ENCODE measurements at places on chromosomes 4 and X. TPM values are rescaled to one million over a fixed set of nuclear protein-coding genes. Genes with fewer than 3 reads are reported as not detected.

Gene NDST3
- polyA plus RNA-seq: 0.10 TPM

Gene ALG13
- polyA plus RNA-seq: 68.7 TPM

Gene SPATA4
- 0.13 TPM for polyA plus RNA-seq

Gene RIBC1
- polyA plus RNA-seq: 8.6 TPM

Gene ASMT
- polyA plus RNA-seq: 3.5 TPM

Gene ABCG2
- polyA plus RNA-seq: 2.4 TPM

Gene TSPAN6
- 16.9 TPM for polyA plus RNA-seq

Gene PLS3
- polyA plus RNA-seq: 19.0 TPM

Gene SNCA
- 9.0 TPM for polyA plus RNA-seq

Gene CCNB3
- 1.8 TPM for polyA plus RNA-seq

- H3K27ac ChIP-seq: no peak overlapping the region
- H3K27me3 ChIP-seq: no peaks in the 10 kb centered on the region
- H3K36me3 ChIP-seq: no peaks in the 10 kb centered on the region
Observed at GRCh38 chr4:64174247-64174882, 234.9 kb downstream of the TECRL start.

- peaks cover 14% of the 10 kb centered on the region for H3K27me3 ChIP-seq
- H3K4me1 ChIP-seq: no peaks in the 10 kb centered on the region
- H3K36me3 ChIP-seq: no peaks in the 10 kb centered on the region
- no peak overlapping the region for H3K27ac ChIP-seq
- H3K4me3 ChIP-seq: no peak overlapping the region
Observed at GRCh38 chrX:86066998-86067397, 19.6 kb upstream of the CHM start.

GRCh38 chrX:47160781-47161180 lies 15.8 kb downstream of the RBM10 start:
- H3K4me3 ChIP-seq: no peak overlapping the region
- peaks cover 4% of the 10 kb centered on the region for H3K36me3 ChIP-seq
- H3K27ac ChIP-seq: no peak overlapping the region
- no peaks in the 10 kb centered on the region for H3K4me1 ChIP-seq
- no peak for DNase-seq
- H3K27me3 ChIP-seq: no peaks in the 10 kb centered on the region

- no peaks in the 10 kb centered on the region for H3K27me3 ChIP-seq
- H3K4me3 ChIP-seq: no peak overlapping the region
- H3K36me3 ChIP-seq: no peaks in the 10 kb centered on the region
- H3K4me1 ChIP-seq: no peaks in the 10 kb centered on the region
- no peak overlapping the region for H3K27ac ChIP-seq
Observed at GRCh38 chrX:54640736-54641135, 110.7 kb downstream of the GNL3L start.

DNA sequence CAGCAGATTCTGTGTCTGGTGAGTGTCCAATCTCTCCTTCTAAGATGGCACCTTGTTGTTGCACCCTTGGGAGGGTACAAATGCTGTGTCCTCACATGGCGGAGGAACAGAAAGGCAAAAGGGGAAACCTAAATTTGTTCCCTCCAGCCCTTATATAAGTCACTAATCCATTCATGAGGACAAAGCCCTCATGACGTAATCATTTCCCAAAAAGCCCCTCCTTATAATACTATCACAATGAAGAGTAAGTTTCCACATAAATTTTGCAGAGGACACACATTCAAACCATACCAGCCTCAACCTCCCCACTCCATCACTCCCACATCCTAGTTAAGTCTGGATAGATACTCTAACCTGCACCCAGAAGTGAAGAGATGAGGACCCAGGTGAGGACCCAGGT lies 63.1 kb downstream of the USP38 start:
- no peak overlapping the region for H3K27ac ChIP-seq
- H3K4me3 ChIP-seq: no peak overlapping the region
- H3K4me1 ChIP-seq: no peaks in the 10 kb centered on the region
- no peak for DNase-seq
- no peaks in the 10 kb centered on the region for H3K27me3 ChIP-seq

- no peaks in the 10 kb centered on the region for H3K4me1 ChIP-seq
- H3K27ac ChIP-seq: no peak overlapping the region
- no peak overlapping the region for H3K4me3 ChIP-seq
- no peaks in the 10 kb centered on the region for H3K27me3 ChIP-seq
- DNase-seq: no peak
Observed at GRCh38 chrX:116841290-116841689, 378.5 kb upstream of the CT83 start.

GRCh38 chr4:128775916-128776315 lies 33.6 kb upstream of the JADE1 start:
- H3K4me1 ChIP-seq: no peaks in the 10 kb centered on the region
- H3K27me3 ChIP-seq: no peaks in the 10 kb centered on the region
- no peak for DNase-seq
- no peaks in the 10 kb centered on the region for H3K36me3 ChIP-seq
- H3K27ac ChIP-seq: no peak overlapping the region

- no peak overlapping the region for H3K27ac ChIP-seq
- no peaks in the 10 kb centered on the region for H3K4me1 ChIP-seq
- H3K4me3 ChIP-seq: no peak overlapping the region
- DNase-seq: no peak
Observed at GRCh38 chr4:52107336-52107735, 56.2 kb downstream of the SPATA18 start.

- H3K27me3 ChIP-seq: no peaks in the 10 kb centered on the region
- H3K4me1 ChIP-seq: no peaks in the 10 kb centered on the region
- DNase-seq: no peak
- no peak overlapping the region for H3K27ac ChIP-seq
- H3K36me3 ChIP-seq: no peaks in the 10 kb centered on the region
Observed at GRCh38 chr4:159722052-159722451, 619.2 kb downstream of the RAPGEF2 start.

DNA sequence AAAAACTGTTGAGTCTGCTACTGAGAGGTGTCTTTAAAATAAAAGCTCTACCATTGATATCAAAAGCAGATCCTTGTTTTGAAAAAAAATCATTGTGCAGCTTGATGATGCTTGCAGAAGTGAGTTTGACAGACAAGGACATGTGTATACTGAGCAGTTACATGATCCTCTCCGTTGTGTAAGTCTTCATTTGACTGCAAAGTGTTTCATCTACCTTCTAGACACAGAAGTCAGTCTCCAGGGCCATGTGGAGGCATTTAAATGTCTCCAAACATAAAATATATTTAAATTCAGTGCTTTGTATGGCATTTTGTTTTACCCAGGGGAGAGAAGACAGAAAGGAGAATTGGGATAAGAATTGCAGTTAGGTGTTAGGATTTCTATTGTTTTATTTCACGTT lies 107.8 kb upstream of the MYOZ2 start:
- H3K27me3 ChIP-seq: no peaks in the 10 kb centered on the region
- H3K36me3 ChIP-seq: no peaks in the 10 kb centered on the region
- peak overlapping the region; percentile 42 for H3K4me3 ChIP-seq
- H3K4me1 ChIP-seq: no peaks in the 10 kb centered on the region
- no peak for DNase-seq

DNA sequence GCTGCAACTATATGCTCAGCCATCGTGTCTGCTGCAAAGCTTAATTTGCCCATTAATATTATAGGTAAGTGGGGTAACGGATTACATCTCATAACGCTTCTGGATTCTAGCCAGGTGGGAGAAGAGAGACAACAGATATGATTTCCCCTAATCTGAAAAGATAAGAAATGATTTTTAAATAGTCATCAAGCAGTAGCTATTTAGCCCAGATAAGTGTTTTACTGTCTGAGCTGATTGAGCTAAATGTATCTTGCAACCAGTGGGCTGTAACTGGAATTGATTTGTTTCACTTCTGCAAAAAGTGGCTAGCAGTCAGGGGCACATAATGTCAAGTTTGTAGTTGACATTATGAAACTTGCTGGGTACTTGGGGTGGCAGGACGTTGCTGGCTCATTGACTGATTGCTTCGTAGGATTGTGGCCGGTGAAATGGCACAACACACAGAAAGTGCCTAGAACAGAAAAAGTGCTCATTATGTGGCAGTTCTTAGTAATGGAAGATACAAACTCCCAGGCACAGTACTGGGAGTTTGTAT lies 18.5 kb downstream of the LAP3 start:
- no peak overlapping the region for H3K4me3 ChIP-seq
- no peaks in the 10 kb centered on the region for H3K27me3 ChIP-seq
- no peak overlapping the region for H3K27ac ChIP-seq
- no peak for DNase-seq
- H3K4me1 ChIP-seq: no peaks in the 10 kb centered on the region

GRCh38 chr4:142348613-142349021 lies 497.5 kb downstream of the INPP4B start:
- H3K27ac ChIP-seq: no peak overlapping the region
- H3K4me1 ChIP-seq: peaks cover 4% of the 10 kb centered on the region
- DNase-seq: no peak

GRCh38 chr4:79625361-79625760 lies 217.3 kb upstream of the GK2 start:
- no peaks in the 10 kb centered on the region for H3K27me3 ChIP-seq
- DNase-seq: no peak
- no peak overlapping the region for H3K27ac ChIP-seq
- H3K4me3 ChIP-seq: no peak overlapping the region

DNA sequence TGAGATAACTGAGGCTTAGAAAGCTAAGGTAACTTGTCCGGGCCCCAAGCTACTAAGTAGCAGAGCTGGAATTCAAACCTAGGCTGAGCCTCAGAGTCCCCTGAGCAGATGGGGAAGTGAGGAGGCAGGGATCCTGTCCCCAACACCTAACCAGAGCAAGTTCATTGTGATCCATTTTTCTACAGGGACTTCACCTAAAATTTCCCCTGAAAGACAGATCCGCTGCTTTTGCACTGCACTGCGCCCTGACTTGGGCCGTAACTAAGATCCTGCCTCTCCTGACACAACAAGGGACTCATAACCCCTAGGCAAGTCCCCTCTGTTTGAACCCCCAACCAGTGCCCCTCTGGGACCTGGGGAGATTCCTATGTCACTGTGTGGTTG lies 25.6 kb upstream of the MTM1 start:
- H3K27ac ChIP-seq: no peak overlapping the region
- no peaks in the 10 kb centered on the region for H3K36me3 ChIP-seq
- no peak for DNase-seq
- H3K4me3 ChIP-seq: no peak overlapping the region
- H3K27me3 ChIP-seq: no peaks in the 10 kb centered on the region

DNA sequence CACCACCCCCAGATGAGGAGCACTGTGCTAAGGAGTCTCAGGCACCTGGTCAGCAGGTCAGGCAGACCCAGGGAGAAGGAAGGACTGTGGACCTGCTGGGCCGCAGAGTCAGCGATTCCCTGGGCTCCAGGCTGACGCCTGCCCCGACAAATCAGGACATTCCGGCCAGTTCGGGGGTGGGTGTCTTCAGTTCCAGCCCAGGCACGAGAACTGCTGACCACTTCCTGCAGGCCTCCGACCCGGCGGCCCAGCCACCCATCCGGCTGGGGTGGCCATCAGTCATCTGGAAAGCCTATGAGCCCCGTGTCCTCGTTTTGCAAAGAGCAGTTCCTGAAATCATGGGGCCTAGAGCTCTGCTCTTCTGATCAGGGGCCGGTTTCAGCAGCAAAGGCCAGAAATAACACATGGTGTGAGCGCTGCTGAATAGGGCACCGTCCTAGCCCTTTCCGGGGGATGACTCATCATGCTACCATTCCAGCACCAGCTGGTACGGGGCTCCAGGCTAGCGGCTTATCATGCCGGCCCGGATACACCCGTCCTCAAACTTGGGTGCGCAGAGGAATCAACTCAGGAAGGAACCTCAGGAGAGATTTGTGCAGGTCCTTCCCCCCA lies 7.8 kb upstream of the SH3TC1 start:
- H3K4me1 ChIP-seq: peaks cover 17% of the 10 kb centered on the region
- peak overlapping the region; percentile 60 for H3K27ac ChIP-seq
- no peaks in the 10 kb centered on the region for H3K36me3 ChIP-seq
- no peaks in the 10 kb centered on the region for H3K27me3 ChIP-seq

DNA sequence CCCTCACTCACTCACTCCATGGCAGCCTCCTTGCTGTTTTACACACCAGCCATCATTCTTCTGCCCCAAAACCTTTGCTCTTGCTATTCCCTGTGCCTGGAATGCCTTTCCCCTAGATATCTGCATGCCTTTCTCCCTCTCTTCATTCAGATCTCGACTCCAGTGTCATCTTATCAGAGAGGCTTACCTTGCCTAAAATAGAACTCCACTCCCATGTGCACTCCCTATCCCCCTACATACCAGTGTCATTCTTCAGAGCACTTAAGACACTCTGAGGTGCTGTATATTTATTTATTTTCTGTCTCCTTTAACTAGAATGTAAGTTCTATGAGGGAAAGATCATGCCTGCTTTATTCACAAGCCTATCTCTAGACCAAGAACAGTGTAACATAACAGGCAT lies 45.1 kb downstream of the ZGRF1 start:
- H3K27me3 ChIP-seq: no peaks in the 10 kb centered on the region
- no peak overlapping the region for H3K27ac ChIP-seq
- DNase-seq: no peak
- no peak overlapping the region for H3K4me3 ChIP-seq
- no peaks in the 10 kb centered on the region for H3K36me3 ChIP-seq

DNA sequence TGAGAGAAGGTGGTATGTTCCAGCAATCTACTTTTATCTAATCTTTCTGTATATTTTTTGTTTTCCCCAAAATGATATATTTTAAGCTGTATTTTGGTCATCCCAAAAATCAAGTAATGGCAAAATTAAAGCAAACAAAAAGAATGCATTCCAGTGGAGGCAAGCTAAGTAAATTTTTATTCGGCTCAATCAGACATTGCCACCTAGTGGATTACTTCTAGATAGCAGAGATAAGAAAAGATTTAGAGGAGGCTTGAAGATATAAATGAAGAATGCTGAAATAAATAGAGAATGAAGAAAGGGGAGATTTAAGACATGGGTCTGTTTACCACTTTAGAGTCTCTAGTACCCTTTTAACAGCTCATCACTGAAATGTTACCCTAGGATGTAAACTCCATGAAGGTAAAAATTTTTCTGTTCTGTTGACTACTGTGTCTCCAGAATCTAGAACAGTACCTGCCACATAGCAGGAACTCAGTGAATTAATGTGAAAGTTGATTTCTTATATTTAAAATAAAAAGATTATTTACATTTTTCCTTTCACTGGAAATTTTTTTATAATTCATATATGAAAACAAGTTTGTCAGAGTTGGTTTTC lies 110.9 kb upstream of the ANK2 start:
- no peak overlapping the region for H3K4me3 ChIP-seq
- H3K27ac ChIP-seq: no peak overlapping the region
- H3K27me3 ChIP-seq: no peaks in the 10 kb centered on the region
- H3K4me1 ChIP-seq: no peaks in the 10 kb centered on the region
- H3K36me3 ChIP-seq: no peaks in the 10 kb centered on the region

GRCh38 chr4:17788956-17789355 lies 7.5 kb upstream of the FAM184B start:
- DNase-seq: no peak
- no peak overlapping the region for H3K27ac ChIP-seq
- H3K36me3 ChIP-seq: no peaks in the 10 kb centered on the region
- no peak overlapping the region for H3K4me3 ChIP-seq
